H9 (cell line): ENCODE measurements at places on chromosomes 4 and X. TPM values are rescaled to one million over a fixed set of nuclear protein-coding genes. Genes with fewer than 3 reads are reported as not detected.

Gene TRIM75
- total RNA-seq, result not detected in 2 replicates

GRCh38 chrX:134373736-134374135 is 86.2 kb upstream of the HPRT1 start:
- DNase-seq, result no peak
- H3K27ac ChIP-seq, result peak overlapping the region; percentile 59
- H3K4me3 ChIP-seq, result peak overlapping the region; percentile 90
- peaks cover 7% of the 10 kb centered on the region for H3K36me3 ChIP-seq

DNA sequence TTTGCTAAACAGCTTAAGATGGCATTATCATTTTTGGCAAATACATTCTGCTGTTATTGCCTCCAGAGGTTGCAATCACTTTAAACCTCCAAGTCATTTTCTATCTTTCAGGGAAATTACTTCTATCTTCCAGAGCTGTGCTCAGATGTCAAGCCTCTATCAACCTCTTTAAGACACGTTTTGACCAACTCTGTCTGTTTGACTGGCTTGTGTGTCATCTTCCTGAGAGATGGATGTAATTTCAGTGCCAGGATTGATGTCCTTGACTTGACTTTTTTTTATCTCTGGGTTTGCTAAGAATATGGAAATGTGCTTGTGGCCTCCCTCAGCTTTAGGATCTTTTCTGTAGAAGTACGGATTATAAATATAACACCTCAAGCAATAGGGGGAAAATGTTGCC is 263.4 kb downstream of the GLUD2 start:
- no peak overlapping the region for H3K4me3 ChIP-seq
- no peaks in the 10 kb centered on the region for H3K4me1 ChIP-seq
- no peaks in the 10 kb centered on the region for H3K36me3 ChIP-seq

Gene CTAG2
- total RNA-seq, result not detected in 2 replicates
